BJ (cell line): ENCODE measurements at places on chromosomes 1 and 21. TPM values are rescaled to one million over a fixed set of nuclear protein-coding genes. Genes with fewer than 3 reads are reported as not detected.

The CHIA gene
- polyA plus RNA-seq = not detected in 2 replicates

The FCER1G gene
- 0.38 and 0.47 TPM in 2 replicates for polyA plus RNA-seq

The SPRR4 gene
- polyA plus RNA-seq = not detected in 2 replicates

The S100B gene
- not detected in 2 replicates for polyA plus RNA-seq

The C1orf167 gene
- polyA plus RNA-seq = 0.48 and 0.54 TPM in 2 replicates
